ENCODE measurements at places on chromosomes 2 and 18.

DNA sequence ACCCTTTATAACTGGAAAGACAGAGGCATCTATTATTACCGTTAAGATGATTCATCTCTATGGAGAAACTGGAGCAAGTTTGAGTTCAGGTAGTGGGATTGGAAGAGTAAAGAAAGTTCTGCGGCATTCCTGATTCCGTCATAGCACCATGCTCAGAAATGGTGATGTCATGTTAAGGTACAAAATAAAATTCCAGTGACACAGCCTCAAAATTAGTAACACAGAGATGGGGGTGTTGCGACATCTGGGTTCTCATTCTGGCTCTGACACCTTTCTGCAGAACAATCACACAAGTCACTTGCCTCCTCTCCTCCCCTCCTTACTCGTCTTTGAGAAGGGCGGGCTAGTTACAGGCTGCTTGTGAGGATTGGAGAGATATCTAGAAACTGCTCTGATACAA is 105.7 kb downstream of the DPP10 start:
- no peak for DNase-seq

GRCh38 chr2:210818473-210818872 is 262.1 kb downstream of the CPS1 start:
- no peak for DNase-seq

DNA sequence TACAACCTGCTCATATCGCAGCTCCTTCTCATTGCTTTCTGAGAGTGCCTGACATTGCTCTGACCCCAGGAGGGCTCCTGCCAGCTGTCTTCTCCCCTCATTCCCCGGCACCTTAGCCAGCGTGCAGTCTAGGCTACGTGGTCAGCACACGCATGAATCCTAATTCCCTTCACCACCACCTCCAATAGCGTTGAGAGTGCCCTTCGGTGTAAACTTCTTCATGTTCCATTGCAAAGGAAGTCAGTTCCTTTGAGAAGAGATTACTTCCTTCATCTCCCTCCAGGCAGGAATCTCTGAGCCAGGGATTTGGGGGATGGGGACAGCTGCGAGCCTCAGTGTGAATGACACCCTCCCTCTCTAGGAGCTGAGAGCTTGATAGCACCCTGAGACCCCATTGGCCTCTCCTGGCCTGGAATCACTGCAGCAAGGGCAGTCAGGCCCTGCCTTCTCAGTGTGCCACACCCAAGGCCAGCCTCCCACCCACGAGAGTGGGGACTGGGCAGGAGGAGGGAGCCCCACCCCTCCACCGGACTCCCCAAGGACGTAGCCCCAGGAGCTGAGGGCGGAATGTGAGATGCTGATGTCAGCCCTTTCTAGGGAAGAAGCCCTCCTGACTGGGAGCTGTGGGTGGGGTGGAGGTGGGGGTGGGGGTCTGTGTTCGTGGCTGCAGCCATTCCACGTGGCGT is 53.4 kb downstream of the SLC66A2 start:
- DNase-seq = no peak

GRCh38 chr18:49899657-49900330 is 86.5 kb upstream of the ACAA2 start:
- no peak for DNase-seq

DNA sequence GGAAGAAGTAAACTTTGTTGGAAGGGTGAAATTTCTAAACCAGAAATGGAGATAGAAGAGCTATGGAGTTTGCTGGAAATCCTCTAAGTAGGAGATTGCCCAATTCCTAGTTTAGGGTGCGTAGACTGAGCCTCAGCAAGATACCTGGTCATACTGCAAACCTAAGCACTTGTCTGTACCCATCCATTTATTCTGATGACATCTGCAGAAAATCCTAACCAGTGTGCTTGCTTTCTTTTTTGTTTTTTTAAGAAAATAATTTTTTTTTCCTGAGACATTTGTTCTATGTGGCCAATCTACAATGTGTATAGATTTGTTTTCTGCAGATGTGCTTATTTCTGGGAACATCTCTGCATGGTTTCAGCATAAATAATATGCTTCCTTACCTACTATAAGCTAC is 144.7 kb downstream of the LYPD6B start:
- no peak for DNase-seq

Measured in CD4-positive, alpha-beta T cell treated with Interleukin-15 for 4 hours (primary cell).